T-helper 1 cell (primary cell): ENCODE measurements at places on chromosomes 7 and 10.

DNA sequence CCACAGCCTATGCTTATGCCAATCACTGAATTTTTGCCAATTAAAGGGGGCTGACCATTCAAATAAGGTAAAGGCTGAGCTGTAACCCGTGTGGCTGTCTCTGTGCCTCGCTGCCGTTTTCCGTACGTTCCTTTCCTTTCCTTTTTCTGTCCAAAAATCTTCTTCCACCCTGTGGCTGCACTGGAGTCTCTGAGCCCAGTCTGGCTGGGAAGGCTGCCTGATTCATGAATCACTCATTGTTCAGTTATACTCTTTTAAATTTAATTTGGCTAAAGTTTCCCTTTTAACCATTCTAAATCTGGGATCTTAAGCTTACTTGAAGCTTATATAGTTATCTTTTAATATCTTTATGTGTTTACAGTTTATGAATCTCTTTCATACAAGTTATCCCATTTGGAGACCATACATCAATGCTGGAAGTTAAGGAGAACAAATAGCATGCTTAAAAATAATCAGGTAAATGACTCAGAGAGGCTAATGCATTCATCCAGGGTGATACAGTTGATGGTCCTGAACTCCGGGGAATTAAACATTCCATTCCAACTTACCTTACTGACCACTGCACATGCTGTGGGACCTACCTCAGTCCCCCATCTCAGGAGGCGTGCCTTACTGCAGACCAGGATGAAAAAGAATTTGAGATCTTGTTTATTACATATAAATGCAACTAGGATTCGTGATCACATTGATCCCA lies 385.3 kb upstream of the ADARB2 start:
- DNase-seq, result no peak

DNA sequence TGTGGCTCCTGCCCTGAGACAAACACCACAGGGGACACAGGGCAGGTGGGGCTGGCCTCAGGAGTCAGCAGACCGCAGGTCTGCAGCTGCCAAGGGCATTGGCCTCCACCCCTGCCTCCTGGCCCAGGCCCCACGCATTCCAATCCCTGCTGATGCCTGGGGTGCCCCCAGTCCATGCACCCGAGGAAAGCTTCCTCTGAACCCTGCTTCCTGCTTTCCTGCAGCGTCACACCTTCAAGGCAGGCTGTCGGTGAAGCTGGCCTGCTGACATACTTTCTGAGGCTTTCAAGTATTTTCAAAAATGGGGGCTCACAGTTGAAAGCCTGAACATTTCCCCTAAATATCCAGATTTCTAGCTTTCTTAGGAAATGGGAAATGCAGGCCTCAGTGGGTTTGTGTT lies 22.5 kb upstream of the ANTXRL start:
- no peak for DNase-seq

DNA sequence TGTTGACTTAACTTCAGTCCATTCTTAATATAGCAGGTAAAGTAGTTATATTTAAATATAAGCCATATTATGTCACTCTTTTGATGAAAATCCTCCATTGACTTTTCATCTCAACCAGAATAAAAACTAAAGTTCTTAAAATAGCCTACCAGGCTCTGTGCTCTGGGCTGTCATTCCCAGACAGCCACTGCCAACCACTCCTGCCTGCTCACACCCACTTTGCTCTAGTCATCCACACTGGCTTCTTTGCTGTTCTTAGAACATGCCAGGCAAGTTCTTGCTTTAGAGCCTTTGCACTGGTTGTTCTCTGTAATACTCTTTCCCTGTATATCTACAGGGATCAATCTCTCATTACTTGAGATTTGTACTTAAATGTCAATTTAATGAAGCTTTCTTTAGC lies 80.6 kb downstream of the ZEB1 start:
- DNase-seq, result no peak

- no peak for DNase-seq
Observed at GRCh38 chr7:4220011-4220410, 462.1 kb upstream of the FOXK1 start.

DNA sequence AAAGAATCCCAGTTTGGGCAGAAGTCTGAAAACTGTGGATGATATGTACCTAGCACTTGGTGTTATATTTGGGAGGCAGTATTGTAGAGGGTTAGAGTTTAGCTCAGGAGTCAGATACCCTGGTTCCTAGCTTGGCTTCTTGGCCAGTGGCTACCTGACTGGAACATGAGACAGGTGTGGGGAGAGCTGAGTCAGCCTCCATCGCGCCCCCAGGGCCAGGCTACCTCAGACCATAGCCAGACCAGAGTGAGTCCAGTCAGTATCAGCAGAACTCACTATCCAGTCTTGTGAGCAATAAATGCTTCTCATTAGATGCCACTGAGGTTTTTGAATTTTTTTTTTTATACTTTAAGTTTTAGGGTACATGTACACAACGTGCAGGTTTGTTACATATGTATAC lies 26.0 kb downstream of the CYP3A5 start:
- DNase-seq, result no peak

- peak; percentile 29 for DNase-seq
Observed at GRCh38 chr10:110568055-110568735, 700 bp downstream of the SMC3 start.

DNA sequence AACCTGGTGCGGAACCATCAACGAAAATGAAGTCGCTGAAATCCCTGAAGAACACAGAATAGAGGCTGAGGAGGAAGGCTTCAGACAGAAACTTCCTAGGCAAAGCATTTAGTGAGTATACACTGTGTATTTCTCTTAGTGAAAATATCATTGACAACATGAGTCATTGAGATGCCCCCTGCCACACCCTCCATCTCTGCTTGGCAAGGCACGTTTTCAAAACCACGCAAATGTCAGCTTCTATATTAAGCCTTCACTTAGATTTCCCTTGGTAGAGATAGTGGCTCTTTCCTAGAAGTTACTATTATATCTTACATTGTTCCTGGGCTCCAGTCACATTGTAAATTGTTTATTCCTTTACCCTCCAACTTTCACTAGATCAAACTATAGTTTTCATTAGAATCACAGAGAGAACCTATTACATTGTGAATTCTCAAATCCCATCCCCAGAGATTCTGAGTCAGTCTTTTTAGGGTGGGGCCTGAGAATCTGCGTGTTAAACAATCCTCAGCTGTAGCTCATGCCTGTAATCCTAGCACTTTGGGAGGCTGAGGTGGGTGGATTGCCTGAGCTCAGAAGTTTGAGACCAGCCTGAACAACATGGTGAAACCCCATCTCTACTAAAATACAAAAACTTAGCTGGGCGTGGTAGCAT lies 4.6 kb upstream of the SKAP2 start:
- DNase-seq, result no peak

DNA sequence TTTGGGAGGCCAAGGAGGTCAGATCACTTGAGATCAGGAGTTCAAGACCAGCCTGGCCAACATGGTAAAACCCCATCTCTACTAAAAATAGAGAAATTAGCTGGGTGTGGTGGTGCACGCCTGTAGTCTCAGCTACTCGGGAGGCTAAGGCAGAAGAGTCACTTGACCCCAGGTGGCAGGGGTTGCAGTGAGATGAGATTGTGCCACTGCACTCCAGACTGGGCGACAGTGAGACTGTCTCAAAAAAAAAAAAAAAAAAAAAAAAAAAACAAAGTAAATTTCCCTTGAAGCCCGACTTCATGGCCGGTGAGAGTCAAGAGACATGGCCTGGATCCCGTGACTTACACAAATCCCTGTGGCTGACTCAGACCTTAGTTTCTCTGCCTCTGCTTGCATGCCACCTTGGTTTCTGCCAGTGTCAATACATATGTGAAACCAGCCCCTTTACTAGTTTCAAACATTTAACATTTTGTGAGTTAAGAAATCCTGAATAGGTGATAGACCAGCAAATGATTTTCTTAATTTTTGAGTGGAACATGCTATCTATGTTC lies 62.8 kb downstream of the ZEB1 start:
- DNase-seq, result no peak

- DNase-seq, result no peak
Observed at GRCh38 chr10:68132391-68132790, 23.1 kb downstream of the MYPN start.

- no peak for DNase-seq
Observed at GRCh38 chr7:46763344-46763743, 818.6 kb downstream of the TNS3 start.

DNA sequence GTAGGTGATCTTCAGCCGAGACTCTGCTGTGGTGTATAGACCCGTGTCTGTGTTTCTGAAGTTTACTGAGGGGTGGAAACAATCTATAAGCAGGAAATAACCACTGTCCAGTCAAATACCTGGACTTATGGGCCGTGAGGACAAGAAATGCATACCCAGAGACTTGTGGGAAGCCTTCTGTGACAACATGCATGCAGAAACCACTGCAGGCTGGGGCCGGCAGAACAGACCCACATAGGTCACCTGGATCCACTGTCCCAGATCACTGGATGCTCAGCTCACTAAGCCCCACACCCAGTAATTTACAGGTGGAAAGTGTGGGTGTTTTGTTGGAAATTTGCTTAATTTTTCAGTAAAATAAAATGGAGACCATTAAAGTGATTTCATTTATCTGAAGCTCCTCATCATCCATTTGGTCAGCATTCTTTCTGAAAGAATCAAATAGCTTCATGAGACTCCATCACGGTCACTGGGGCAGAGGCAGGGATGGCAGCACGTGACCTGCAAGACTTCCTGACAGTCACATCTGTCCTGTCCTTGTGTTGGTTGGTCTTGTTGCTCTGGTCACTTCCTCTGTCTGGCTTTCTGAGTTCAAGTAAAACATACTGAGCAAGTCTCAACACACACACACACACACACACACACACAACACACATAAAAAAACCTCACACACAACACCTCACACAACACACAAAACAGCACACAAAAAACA lies 108.3 kb downstream of the TNS3 start:
- DNase-seq, result no peak

- DNase-seq, result no peak
Observed at GRCh38 chr10:116141855-116142254, 131.2 kb downstream of the GFRA1 start.

DNA sequence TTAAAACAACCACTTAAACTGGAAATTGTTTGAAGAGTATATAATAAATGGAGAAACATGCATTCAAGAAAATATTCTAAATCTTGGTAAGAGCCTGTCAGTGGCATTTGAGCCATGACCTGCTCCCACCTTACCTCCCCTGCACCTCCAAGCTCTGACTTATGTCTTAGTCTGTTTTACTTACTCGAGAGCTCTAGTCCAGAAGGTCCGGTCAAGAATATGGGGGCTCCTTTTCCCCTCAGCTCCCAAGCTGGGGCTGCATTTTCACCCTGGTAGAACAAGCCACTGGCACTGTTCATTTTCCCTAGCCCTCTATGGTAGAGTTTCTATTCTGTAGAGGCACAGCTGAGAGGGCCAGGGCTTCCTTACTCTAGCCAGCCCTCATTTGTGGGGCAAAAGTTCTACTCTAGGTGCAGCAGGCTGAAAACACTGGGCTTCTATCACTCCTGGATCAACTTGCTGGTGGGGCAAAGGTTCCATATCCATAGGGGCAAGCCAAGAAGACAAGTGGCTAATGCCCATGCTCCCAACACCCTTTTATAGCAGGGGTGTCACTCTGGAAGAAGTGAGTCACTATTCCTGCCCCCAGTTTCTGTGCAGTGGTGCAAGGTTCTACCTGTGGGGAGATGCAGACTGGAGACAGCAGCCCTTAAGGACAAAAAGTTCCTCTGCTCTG lies 40.6 kb downstream of the ZNF438 start:
- DNase-seq, result no peak

DNA sequence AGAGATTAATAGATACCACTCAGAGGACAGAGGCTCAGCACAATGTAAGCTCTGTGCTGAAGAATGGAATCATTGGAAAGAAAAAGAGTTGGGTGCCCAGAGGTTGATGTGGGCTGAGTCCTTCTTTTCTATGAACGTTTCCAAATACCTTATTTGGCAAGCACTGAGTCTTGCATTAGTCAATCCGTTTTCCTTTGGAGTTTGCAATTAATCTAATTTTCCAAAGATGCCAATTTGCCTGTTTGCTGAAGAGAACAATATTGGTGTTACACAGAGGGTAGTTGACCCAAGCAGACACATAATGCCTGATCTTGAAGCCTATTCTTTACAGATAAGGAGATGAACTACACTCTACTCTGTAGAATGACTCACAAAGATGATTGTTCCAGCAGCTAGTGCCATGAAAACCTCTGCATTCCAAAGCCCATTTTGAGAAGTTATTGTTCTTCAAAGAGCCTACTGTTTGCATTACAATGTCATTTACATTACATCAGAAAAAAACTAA lies 55.4 kb upstream of the MET start:
- no peak for DNase-seq

DNA sequence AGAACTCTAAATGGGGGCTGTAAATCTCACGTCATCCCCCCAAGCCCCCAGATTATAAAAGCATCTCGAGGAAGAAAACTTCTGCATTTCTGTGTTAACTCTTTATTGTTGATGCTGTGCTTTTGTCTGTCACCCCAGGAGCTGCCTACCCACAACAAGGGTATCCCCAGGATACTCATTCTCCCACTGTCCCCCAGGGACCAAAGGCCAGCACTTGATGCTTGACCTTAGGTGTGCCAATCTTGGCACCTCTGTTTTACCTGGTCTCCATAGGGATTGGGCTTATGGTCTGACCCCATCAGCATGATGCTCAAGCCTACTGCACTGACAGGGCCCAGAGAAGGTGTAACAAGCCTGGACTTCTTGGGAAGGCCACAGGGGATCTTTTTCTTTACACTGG lies 225.9 kb upstream of the AGK start:
- DNase-seq, result no peak

GRCh38 chr10:114767986-114768821 lies 53.4 kb upstream of the FHIP2A start:
- DNase-seq, result no peak

DNA sequence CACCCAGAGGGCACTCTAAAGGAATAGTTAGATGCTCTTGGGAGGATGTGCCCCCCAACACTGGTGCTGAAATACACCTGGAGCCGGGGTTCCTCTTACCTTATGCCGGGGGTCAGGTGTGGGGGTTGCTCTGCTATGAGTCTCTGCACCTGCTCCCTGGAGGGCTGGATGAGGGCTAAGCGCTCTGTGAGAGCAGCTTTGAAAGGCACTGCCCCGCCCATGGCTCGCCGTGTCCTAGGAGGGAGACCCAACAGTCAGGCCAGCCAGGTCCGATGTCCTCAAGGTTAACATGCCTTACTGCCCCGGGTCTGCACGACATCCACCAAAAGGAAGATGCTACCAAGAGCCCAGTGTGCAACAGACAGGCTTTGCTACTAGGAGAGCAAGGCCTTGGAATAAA lies 31.7 kb downstream of the PSPH start:
- no peak for DNase-seq

DNA sequence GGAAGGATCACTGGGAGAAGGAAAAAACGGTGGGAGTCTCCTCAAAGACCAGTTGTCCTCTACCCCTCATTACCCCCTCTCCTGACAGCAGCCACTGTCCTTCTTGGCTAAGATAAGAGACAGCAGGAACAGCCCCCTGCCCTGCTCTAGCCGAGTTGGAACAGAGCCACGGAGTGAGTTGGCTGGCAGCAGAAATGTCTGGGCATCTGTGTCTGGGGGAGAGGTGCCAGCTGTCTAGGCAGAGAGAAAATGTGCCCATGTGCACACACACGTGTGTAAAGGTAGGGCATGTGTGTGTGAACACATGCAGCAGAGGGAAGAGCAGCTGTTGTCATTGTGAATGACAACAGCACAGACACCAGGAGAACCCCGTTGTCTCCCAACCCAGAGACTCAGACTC lies 9.4 kb upstream of the HILPDA start:
- DNase-seq, result no peak
